ENCODE measurements at places on chromosomes 4 and X. TPM values are rescaled to one million over a fixed set of nuclear protein-coding genes. Genes with fewer than 3 reads are reported as not detected.

- no peak for DNase-seq
Observed at GRCh38 chrX:100931218-100931924, 2.7 kb upstream of the XKRX start.

The ADH1C gene
- total RNA-seq: 2.6 TPM

The RIPPLY1 gene
- not detected for total RNA-seq

The ZRSR2 gene
- 11.1 TPM for total RNA-seq

GRCh38 chr4:102439812-102440211, 61.3 kb upstream of the NFKB1 start:
- DNase-seq: no peak

The CYLC1 gene
- total RNA-seq: not detected

All from posterior vena cava (tissue), 2 donors.